ENCODE measurements at places on chromosomes 3 and 15.

DNA sequence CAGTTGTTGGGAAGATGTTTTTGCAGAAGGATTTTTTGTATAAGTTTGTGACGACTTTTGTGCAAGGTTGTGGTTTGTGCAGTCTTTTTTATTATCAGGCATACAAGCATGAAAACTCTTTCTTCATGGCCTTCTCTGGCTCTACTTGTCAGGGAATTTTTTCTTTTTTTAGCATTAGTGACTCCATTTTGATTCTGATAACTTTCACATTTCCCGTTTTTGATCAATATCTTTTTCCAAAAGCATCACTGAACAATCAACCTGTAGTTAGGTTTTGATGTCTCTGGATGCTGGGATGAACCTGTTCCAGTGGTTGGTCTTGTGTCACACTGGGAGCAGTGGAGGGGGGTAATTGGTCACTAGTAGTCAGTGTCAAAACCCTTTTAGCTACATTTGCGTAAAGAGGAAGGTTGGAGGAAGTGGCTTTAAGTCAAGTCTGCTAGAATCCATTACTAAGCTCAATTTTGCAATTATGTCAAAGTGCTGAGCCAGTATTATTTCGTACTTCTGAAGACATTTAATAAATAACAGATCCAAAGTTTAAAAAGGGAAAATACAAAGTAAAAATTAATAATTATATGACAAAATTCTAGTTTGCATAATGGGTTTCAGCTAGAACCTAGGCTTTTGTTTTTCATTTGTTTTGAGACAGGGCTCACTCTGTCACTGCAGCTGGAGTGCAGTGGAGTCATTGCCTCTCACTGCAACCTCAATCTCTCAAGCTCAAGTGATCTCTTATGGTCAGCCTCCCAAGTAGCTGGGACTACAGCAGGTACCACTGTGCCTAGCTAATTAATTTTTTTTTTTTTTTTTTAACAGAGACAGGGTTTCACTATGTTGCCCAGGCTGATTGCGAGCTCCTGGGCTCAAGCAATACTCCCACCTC, 18.8 kb upstream of the CFAP161 start:
- no peak for DNase-seq

- no peak for DNase-seq
These were observed 2.1 kb upstream of the IQSEC1 start for GRCh38 chr3:13075318-13075717.

GRCh38 chr3:40229963-40230362, 79.5 kb upstream of the EIF1B start:
- DNase-seq = no peak

DNA sequence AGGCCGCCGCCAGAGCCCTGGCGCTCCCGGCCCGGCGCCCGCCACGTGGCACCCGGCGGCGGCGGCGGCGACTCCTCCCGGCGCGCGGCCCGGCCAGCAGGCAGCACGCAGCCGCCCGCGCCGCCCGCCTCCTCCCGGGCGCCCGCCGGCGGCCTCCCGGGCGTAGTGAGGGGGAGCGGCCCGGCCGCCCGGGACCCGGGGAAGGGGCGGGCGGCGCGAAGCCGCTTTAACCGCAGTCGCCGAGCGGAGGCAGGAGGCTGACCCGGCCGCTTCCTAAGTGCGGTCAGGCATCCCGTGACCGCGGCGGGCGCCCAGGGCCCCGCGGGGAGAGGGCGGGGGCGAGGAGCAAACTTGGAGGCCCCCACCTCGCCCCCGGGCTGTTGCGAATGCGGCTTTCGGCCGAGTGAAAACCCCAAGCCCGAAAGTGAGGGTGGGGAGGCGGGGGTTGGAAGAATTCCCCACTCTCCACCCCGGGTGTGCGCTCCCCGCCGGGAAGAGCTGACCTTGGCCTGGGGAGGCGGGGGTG, 1.7 kb upstream of the HES1 start:
- no peak for DNase-seq
